ENCODE measurements at places on chromosomes 12 and 14.
A peak's percentile ranks its signal among the peaks of the same experiment; 100 is the strongest.

GRCh38 chr12:6326316-6327228 is 15.3 kb downstream of the TNFRSF1A start:
- DNase-seq: peak; percentile 73

GRCh38 chr14:51004352-51004800 is 60.1 kb upstream of the PYGL start:
- DNase-seq: no peak

DNA sequence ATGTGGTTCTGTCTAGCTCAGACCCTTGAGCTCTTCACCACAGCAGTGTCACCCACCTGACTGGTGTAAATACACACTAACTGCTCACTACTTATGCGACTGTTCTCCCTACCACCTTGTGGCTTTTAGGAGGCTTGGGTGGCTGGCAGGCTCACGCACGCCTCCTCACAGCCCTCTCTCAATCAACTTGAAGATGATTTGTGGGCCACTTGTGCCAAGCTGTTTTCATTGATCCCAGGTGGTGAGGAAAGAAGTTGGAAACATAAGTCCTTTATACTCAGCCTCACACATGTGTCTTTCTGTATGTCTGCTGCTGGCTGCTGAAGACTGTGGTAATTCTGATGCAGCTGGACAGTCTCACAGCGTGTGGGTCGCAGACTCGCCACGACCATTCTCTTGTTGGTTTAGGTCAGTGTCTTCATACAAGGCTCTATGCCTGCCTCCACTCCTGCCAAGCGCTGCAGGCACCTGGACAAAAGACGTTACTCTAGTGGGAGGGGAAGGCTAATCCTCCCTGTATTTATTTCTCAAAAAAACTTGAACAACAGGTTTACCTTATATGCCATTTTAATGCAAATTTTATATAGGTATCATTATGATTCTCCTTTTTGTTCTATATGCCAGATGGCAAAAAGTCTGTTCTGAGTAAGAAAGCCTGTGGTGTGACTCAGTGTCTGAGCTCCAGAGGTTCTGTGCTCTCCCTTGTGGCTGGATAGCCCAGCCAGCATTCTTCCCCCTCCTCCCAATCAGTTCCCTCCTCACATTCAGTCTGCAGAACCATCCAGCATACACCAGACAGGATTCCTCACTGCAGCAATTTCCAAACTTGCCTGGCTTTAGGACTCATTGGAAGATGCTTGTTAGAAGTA is 115.6 kb downstream of the DIP2B start:
- no peak for DNase-seq

- DNase-seq: no peak
Observed at GRCh38 chr14:68741839-68742470, 50.9 kb downstream of the ZFP36L1 start.

- DNase-seq: peak; percentile 91
Observed at GRCh38 chr14:69346710-69347109, 51.4 kb downstream of the ERH start.

GRCh38 chr12:122882908-122883558 is 12.9 kb downstream of the VPS37B start:
- DNase-seq: no peak

- no peak for DNase-seq
Observed at GRCh38 chr12:62291864-62292760, 31.9 kb downstream of the USP15 start.
